ENCODE measurements at places on chromosomes 4 and X.

DNA sequence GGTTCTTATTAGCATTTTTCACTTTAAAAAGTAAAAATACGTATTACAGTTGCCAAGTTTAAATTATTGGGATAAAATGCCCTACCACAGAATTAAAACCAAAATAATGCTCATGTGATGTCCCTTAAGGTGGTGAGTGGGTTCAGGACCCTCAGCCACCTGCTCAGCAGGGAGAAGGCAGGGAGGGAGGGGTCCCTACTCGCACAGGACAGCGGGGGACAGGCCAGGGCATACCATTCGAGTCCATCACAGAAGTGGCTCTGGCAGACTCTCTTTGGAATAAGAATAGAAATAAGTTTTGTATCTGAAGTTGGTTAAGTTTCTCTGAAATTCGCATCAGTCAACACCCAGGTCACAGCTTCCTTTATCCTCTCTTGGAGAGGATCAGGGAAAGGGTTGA, 37.7 kb downstream of the NOP14 start:
- DNase-seq, result no peak

DNA sequence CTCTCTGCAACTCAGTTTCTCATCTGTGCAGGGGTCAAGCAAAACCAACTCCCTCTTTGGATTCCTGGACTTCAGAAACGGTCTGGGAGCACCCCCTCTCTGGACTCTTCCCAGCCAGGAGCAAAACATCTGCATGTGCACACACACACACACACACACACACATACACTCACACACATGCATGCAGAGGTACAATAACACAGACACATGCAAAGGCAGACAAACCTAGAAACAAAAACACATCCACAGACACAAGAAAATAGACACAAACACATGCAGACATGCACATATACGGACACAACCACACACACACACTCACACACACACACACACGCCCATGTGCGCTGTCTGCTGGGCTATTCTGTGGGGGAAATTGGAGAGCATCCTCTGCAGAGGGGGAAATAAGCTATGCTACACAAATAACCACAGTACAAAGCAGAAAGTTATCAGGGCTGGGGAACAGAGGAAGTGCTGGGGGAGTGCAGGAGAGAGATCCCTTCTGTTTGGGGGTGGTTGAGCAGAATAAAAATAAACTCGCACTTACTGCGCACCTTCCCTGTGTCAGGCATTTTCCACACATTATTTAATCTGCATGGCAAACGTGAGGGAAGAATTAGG, 19.9 kb downstream of the IQSEC2 start:
- DNase-seq, result no peak

DNA sequence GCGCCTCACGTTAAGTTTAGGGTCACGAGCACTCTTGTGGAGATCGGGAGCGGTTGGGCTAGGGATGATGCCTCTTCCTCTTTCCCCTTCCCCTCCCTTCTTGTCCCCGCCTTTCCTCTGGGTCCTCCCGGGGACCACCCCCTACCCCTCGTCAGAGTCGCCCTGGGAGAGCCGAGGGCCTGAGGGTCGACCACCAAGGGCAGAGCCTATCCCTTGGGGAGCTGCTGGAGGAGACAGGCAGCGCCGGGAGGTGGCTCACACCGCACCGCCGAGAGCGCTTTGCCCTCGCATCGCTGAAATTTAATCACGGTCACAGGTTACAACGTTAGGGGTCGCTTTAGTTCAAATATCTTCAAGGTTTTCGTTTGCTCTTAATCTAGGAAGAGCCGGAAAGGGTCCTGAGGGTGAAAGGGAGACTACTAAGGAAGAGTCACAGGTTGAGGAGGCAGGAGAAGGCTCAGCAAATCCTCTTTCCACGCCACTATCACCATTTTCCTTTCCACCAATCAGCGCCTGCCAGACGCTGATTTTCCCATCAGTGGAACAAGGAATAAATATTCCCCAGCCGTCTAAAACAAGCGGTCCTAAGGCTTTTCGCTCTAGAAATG, 528 bp upstream of the SNCA start:
- peak; percentile 16 for DNase-seq

- DNase-seq, result no peak
Measured at GRCh38 chrX:148867596-148867995, 367.2 kb downstream of the AFF2 start.

DNA sequence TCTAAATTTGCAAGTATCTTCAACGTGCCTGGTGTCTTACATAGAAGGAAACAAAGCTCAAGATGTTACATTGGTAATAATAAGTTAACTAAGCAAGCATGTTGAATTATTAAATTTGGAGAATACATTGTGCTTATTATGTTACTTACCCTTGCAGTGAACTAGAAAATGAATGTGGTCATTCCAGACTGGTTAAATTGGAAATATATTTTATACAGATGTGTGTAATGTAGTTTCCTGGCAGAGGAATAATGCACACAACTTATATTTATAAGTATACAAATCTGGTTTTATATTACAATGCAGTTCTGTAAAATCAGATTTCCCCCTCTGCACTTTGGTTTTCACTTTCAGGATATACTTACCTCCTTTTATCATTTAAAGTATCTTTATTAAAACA, 159.9 kb upstream of the SLIT2 start:
- DNase-seq, result no peak

DNA sequence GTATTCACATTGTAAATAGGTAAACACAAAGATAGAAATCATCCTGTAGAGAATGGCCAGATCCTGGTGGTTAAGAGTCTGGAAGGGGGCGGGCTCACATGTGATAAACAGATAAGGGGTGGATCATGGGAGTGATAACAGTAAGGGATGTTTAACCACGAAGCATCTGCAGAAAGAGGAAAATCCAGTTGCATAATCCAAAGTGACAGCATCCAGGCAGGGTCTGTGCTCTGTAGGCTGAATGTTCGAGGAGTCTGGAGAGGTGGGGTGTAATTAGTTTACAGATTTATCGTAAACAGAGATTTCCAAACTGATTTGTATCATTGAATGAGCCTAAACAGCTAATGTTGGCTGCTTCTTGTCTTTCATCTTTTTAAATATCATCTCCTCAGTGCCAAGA, 1009.8 kb upstream of the SLIT2 start:
- no peak for DNase-seq

DNA sequence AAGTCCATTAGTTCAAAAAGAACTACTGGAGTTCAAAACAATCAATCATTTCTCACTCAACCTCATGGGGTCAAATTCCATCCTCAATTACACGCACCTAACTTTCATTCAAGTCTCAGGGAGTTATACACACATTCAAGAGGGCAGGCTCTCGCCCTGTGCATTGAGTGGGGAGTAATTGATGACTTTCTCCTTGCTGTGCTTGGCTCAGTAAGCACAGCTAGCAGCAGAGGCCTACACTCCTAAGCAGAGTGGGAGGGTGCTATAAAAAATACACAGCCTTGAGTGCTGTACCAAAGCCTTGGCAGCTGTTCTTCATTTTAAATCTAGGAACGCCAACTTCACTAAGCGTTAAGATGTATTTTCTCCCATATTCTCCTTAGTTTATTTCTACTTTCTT, 958.3 kb upstream of the ADGRL3 start:
- no peak for DNase-seq

DNA sequence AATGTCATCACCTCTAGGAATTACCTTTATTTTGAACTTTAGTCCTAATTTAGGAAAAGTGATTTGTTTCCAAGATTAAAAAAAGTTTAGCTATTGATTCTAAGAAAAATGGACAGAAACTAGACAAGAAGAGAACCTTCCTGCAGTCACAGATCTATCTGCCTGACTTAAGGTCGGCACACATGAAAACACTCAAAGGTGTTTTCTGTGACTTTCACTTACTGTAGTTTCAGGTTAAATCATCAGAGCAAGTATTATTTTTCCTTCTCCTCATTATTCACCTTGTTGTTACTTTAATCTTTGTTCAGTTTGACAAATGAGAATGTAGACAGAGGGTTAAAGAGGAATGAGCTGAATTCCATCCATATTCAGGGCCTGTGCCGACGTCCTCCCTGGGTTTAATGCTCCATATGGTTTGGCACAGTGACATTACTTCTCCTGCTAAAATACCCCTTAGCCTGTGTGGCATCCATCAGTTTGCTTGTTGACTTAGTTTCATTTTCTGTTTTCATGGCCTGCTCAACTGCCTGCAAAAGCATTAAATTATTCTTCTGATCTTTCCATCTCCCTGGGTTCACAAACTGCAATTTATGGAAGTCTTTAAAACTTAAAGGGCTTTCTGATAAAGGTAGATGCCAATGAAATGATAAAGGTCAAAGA, 352.7 kb downstream of the NKX6-1 start:
- DNase-seq, result no peak

DNA sequence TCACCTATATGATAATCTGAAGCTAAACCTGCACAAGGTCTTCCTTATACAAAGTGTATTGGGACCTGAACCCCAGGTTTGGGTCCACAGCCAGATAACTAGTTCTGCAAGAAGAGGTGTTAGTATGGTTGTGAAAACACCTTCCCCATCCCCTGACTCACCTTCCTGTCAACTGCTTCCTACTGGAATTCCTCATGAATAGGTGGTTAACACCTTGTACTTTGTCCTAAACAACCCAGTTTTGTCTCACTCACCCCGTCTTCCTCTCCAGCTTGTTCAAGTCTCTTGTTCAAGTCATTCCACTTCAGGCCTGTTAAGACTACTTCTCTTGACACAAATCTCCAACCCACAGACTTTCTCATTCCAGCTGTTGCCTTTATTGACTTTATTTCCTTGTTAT, 45.5 kb downstream of the CCNG2 start:
- no peak for DNase-seq

- DNase-seq, result no peak
Measured at GRCh38 chr4:181307824-181308223, 935.4 kb upstream of the TENM3 start.

- no peak for DNase-seq
Measured at GRCh38 chr4:177321647-177322046, 12.0 kb downstream of the NEIL3 start.

GRCh38 chrX:54444752-54445151, 4.5 kb downstream of the TSR2 start:
- DNase-seq, result no peak

GRCh38 chrX:101429934-101430333, 21.9 kb downstream of the HNRNPH2 start:
- DNase-seq, result no peak

DNA sequence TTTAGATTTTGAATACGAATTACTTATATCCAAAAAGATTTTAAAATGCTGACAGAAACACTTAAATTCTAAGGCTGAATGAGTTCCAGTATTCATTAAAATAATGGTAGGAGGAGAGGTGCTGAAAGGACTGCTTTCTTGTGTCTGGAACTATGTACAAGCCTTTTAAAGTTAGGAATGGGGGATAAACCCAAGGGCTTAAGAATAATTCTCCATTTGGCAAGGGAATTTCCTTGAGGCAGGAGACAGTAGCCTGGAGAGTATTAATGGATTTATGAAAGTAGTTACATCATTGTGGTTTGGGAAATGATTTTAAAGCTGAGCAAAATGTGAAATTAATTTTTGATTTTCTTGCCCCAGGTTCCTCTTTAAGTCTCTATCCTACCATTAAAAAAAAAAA, 266.5 kb upstream of the KCNIP4 start:
- DNase-seq, result no peak

DNA sequence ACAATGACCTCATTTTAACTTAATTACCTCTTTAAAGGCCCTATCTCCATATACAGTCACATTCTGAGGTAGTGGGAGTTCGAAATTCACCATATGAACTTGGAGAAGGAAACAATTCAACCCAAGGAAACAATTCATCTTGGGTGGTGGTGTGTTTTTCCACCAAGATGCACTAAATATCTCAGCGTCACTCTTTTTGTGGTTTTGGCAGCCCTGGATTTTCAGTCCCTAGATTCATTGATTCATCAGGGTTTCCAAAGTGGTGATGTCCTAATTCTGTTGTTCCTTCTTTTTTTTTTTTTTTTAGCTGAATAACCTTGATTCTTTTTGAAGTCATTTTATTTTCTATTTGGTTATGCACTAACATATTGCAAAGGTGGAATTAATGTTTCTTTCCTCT, 162.6 kb upstream of the RAPGEF2 start:
- DNase-seq, result no peak

- DNase-seq, result no peak
Measured at GRCh38 chrX:15838017-15838416, 16.6 kb downstream of the AP1S2 start.

DNA sequence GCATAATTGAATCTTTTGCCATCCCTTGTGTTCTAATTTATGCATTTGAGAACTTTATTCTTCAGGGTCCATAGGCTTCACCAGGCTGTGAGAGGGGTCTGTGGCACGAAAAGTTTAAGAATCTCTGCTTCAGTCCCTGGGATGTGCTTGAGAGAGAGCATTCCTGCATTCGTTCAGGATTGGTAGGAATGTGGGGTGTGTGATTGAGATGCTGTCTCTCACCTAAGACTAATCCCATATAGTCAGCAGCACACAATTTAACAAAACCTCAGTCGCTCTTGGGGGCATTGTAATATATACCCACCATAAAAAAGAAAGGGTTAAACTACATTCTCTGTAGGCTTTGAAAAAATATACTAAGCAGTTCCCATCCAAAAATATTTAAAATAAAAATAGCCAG, 41.7 kb downstream of the PTTG2 start:
- no peak for DNase-seq

DNA sequence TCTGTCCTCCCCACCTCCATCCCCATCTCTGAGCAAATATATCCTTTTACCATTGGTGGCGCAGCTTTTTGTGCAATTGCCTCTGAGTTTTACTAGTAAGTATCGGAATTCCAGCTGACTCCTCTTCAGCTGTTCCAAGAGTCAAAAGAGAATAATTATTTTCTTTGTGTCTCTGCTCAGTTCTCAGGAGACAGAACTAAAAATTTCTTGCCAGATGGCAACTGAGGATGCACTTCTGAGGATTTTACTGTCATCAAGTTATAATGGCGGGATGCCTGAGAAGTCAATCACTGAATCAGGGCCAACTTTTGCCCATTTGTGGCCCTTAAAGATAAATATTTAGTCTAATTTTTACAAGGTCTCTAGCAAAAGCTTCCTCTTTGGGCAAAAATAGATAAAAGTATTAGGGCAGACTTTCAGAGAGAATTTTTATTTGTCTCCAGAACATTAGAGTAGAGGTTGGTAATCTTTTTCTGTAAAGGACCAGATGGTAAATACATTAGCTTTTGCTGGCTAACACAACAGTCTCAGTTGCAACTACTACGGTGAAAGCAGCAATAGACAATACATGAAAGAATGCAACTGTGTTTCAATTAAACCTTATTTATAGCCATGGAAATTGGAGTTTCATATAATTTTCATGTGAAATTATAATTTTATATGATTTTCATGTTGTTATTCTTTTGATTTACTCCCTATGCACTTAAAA, 15.6 kb upstream of the ADGRA3 start:
- DNase-seq, result no peak

GRCh38 chr4:109990261-109991257, 77.9 kb downstream of the EGF start:
- no peak for DNase-seq

DNA sequence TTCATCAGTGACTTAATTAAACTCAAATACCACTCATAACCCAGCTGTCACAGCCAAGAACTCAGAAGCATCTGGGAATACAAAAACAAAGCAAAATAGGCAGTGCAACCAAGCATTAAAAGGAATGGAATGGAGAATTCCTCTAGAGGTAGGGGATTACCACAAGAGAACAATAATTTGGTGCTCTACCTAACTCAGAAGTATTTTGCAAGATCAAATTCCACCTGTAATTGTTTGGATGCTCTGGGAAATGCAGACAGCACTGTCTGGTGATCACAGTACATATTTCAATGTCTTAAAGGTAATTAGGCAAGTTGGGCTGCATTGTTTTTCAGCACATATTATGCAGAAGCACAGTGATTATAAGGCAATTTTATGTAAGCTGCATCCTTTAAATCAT, 547.5 kb downstream of the TRAM1L1 start:
- DNase-seq, result no peak

GRCh38 chr4:55181010-55182005, 55.9 kb upstream of the KDR start:
- DNase-seq, result no peak

GRCh38 chrX:68461093-68461492, 27.8 kb upstream of the OPHN1 start:
- no peak for DNase-seq
